ENCODE measurements at places on chromosomes 3 and 15. TPM values are rescaled to one million over a fixed set of nuclear protein-coding genes. Genes with fewer than 3 reads are reported as not detected.
A peak's percentile ranks its signal among the peaks of the same experiment; 100 is the strongest.

DNA sequence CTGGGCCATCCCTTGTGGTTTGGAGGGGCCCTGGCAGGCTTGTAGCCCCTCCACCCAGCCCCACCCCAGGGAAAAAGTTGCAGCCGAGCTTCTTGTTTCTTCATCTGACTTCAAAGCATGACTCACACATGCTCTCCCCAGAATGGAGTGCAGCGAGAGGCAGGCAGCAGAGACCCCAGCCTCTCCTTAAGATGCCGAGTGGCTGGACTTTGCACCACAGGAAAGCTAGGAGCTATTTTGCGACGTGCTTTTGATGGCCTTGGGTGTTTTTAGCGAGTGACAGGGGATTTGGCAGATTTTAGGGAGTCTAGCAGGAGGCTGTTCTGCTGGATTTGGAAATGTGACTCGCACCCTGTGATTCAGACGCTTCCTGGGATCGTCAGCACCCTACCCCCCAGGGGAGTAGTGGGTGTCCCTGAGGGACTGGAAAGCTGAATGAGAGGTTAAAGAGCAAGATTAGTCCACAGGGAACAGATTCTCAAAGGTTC is 14.2 kb downstream of the BAHD1 start:
- H3K4me3 ChIP-seq: no peak overlapping the region
- DNase-seq: no peak
- H3K27me3 ChIP-seq: no peaks in the 10 kb centered on the region
- no peak overlapping the region for H3K27ac ChIP-seq

- H3K27ac ChIP-seq: no peak overlapping the region
- H3K4me1 ChIP-seq: no peaks in the 10 kb centered on the region
- no peaks in the 10 kb centered on the region for H3K27me3 ChIP-seq
- no peaks in the 10 kb centered on the region for H3K36me3 ChIP-seq
- no peak overlapping the region for H3K4me3 ChIP-seq
Measured at GRCh38 chr3:103440539-103441203, 1005.9 kb downstream of the ZPLD1 start.

- no peaks in the 10 kb centered on the region for H3K36me3 ChIP-seq
- no peak overlapping the region for H3K27ac ChIP-seq
- no peak for DNase-seq
- no peaks in the 10 kb centered on the region for H3K4me1 ChIP-seq
- H3K4me3 ChIP-seq: no peak overlapping the region
- H3K27me3 ChIP-seq: no peaks in the 10 kb centered on the region
Measured at GRCh38 chr3:157294953-157295352, 135.0 kb upstream of the CCNL1 start.

GRCh38 chr15:70098153-70098460 is 390 bp upstream of the TLE3 start:
- H3K4me1 ChIP-seq: no peaks in the 10 kb centered on the region
- DNase-seq: no peak
- peak overlapping the region; percentile 99 for H3K27ac ChIP-seq
- peak overlapping the region; percentile 64 for H3K4me3 ChIP-seq
- H3K36me3 ChIP-seq: no peaks in the 10 kb centered on the region

C15orf39 gene
- 8.8 TPM for total RNA-seq

RBP2 gene
- total RNA-seq: not detected

FETUB gene
- total RNA-seq: not detected

Data from uterus (tissue), 4 donors.